ENCODE measurements at places on chromosomes 12 and 14. TPM values are rescaled to one million over a fixed set of nuclear protein-coding genes. Genes with fewer than 3 reads are reported as not detected.

PCNX4 gene
- total RNA-seq: 40.1 TPM

GRCh38 chr14:70268760-70269159 lies 80.0 kb upstream of the SLC8A3 start:
- no peak for DNase-seq

DNA sequence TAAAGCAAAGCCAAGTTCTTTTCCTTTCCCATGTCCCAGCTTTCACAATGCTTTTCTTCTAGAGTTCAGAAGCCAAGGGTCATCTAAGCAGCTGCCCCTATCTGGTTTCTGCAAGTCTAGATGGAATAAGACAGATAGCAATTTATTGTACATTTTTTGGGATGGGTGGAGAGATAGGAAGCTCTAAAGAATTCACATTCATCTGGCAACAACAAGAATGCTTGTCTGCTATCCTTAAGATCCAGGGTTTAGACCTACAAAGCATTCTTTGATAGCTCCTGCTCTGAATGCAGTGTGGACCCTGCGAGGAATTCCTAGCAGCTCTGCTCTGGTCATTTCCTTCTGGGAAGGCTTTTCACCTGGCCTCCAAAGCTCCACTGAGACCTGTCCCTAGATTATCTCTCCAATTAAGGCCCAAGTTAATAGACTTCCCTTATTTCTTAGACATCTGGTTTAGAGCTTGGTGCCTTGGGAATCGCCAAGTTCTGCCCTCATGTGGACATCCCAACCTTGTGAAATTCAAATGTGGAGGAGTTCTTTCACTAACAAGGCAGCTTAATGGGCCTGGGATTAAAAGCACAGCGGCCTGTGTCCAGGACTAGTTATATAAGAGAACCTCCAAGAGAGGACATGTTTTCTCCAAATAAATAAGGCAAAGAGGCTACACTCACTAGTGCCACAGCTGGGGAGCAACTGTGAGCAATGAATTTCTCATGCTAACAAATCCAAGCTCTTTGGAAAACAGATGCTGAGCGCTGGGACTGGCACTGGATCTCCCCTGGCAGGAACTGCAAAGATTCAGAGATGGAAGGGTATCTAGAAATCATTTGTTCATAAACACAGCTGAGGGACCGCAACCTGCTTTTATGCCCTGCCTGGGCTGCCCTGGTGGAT lies 384.5 kb upstream of the DDHD1 start:
- DNase-seq: no peak

SLC22A17 gene
- 458 TPM for total RNA-seq

PLEKHG3 gene
- 48.5 TPM for total RNA-seq

- no peak for DNase-seq
Observed at GRCh38 chr14:103563844-103564505, 1.2 kb downstream of the COA8 start.

GRCh38 chr14:69924201-69924600 lies 45.0 kb downstream of the SMOC1 start:
- DNase-seq: no peak

- no peak for DNase-seq
Observed at GRCh38 chr14:45084946-45085346, 1.0 kb downstream of the PRPF39 start.

- DNase-seq: no peak
Observed at GRCh38 chr12:38385486-38385885, 68.9 kb downstream of the ALG10B start.
